ENCODE measurements at places on chromosomes 3 and 15.

GRCh38 chr3:48898383-48899234 lies at the start of gene SLC25A20:
Gene SLC25A20 (minus strand): TSS chr3:48898882. CDS start chr3:48898794, 88 bp downstream.
- DNase-seq, result peak; percentile 84

DNA sequence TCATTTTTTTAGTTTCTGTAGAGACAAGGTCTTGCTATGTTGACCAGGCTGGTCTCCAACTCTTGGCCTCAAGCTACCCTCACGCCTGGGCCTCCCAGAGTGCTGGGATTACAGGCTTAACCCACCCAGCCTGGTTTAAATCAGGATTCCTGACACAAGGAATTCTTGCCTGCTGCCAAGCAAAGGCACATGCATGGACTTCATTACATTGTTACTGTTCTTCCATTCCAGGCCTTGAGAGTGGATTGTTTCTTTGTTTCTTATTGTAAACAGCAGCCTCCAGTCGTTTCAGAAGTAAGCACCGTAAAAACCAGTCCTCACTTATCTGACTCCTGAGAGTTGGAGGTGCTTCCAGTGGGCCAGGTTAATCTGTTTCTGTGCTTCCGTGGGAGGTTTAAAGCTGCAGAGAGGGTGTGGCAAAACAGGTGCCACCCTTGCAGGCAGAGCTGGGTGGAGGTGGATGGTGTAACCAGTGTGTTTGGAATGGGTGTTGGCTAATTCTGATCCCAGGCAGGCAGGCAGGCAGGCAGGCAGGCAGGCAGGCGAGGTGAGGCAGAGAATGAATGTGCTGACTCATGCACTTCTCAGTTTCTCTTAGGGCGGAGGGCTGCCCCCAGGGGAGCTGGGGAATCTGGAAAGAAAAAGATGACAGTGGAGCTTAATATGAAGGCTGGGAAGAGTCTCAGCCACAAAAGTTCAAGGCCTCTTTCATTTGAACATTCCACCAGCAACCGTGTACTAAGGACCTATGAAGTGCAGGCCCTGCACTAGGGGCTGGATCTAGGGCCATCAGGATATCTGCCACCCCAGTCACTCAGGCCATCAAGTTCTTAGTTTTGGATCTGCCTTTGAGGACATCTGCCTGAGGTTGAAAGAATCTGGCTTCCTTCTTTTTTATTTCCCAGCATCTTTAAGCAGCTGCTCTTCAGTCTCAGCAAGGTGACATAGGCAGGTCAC lies 37.0 kb upstream of the CDCP1 start:
- no peak for DNase-seq

GRCh38 chr3:177351757-177352158 lies 154.5 kb upstream of the TBL1XR1 start:
- no peak for DNase-seq

DNA sequence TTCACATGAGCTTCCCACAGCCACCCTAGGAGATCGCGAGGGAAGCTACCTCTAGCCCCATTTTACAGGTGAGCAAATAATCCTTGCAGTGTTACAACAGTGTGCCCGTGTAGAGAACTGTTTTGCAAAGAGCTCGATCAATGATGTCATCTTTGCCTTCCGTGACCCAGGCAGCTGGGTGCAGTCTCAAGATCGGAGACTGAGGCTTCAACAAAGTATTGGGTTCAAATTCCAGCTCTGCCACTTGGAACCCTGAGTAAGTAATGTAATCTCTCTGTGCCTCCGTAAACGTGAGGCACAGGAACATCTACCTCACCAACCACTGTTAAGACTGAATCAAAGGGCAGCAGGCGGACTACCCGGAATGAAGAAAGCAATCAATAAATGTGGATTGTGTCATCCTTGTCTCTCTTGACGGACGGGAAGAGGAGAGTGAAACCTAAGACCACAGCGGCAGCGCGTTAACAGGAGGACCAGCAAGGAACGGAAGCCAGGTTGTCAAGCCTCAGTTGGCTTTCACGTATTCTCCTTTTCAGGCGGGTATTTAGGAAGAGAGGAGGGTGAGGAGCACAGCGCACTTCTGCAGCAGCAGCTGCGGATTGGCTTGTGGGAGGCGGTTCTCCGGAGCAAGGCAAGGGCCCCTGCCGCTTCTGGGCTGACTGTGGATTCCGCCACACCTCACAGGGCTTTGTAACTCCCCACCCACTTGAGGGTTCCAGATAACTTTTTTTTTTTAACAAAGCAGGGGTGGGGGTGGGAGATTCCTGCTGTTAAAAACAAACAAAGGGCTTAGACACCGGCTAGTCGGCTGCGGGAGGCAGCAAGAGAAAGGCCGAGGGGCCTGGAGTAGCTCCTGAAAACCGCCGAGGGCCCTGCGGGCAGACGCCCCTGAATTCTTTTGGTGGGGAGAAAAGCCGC lies 1.5 kb upstream of the SMAD3 start:
- DNase-seq, result no peak

DNA sequence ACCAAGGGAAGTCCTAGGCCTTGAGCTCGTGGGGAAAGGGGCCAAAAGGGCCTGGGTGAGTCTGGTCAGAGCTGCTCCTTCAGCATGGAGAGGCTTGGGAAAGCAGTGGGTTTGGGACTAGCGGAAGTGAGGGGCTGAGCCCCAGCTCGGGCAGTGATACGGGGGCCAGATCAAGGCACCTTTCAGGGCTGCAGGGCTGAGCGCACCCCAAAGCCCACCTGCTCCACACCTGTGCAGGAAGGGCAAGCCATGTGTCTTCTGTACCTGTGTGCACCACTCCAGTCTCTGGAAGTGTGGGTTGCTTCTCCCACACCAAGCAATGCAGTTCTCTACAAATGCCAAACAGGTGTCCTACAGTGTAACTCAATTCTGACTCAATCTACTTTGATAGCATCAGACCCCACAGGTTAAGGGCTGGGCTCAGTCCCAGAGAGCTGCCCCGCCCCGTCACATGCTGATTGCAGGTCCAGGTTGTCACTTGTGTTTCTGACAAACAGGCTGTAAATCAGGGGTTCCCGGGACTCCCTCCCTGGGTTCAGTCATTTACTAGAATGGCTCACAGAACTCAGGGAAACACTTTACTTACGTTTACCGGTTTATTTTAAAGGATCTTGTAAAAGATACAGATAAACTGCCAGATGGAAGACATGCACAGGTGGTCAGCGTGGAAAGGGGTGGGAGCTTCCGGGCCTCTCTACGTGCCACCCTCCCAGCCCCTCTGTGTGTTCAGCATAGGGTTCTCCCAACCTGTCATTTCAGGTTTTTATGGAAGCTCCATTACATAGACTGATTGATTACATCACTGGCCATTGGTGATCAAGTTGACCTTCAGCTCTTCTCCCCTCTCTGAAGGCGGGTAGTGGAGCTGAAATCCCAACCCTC lies 28.8 kb upstream of the KLF13 start:
- no peak for DNase-seq

DNA sequence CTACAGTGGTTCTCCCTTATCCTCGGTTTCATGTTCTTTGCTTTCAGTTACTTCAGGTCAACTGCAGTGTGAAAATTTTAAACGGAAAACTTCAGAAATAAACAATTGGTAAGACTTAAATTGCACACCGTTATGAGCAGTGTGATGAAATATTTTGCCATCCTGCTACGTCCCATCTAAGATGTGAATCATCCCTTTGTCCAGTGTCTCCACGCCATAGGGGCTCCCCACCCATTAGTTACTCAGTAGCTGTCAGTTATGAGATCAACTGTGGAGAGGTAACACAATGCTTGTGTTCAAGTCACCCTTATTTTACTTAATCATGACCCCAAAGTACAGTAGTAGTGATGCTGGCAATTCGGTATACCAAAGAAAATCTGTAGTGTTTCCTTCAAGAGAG lies 47.4 kb downstream of the TJP1 start:
- no peak for DNase-seq

DNA sequence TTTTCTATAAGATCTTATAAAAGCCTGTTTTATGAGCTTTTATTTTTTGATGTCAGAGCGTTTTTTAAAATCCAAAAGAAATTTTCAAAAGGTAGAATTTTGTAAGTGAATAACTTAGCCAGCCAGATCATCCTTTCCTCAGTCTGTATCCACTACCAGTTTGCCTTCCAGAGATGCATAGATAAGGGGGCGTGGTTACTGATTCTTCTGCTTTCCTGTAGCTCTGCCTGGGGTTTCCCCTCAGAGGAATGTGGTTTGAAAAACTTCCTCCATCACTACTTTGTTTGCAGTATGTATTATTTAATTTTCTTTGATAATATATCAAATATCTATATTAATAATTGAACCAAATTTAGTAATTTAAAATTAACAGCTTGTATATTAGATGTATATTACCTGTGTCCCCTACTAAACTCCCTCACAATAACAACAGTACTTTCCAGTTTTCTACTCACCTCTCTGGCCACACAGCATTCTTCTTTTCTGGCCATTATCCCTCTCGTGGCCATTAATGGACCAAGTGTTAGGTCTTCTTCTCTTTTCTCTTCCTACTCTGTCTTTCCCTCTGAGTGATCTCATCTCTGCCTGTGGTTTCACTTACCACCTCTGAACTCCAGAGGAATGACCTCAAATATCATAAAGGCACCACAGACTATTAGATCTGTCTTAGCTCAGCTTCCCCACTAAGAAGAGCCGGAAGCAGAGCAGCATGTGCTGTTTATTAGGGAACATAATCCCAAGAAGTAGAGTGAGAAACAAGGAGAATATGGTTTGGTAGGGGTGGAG lies 239.7 kb downstream of the UBE2E2 start:
- DNase-seq, result peak; percentile 37

GRCh38 chr3:87873136-87873535 lies 185.7 kb downstream of the CGGBP1 start:
- no peak for DNase-seq

DNA sequence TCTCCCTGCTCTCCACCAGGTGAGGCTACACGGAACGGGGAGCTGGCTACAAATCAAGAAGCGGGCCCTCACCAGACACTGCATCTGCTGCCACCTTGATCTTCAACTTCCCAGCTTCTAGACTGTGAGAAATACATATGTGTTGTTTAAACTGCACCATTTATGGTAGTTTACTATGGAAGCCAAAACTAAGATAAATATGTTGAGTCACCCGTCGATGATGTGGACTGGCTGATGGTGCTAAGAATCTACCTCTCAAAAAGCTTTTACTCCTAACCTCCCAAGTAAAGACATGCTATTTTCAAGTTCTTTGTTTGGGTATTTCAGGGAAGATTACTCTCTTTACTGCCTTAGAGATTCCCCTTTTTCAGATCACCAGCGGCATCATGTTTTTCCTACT lies 110.9 kb downstream of the VGLL3 start:
- no peak for DNase-seq

GRCh38 chr3:121883507-121883906 lies 10.7 kb upstream of the SLC15A2 start:
- no peak for DNase-seq

DNA sequence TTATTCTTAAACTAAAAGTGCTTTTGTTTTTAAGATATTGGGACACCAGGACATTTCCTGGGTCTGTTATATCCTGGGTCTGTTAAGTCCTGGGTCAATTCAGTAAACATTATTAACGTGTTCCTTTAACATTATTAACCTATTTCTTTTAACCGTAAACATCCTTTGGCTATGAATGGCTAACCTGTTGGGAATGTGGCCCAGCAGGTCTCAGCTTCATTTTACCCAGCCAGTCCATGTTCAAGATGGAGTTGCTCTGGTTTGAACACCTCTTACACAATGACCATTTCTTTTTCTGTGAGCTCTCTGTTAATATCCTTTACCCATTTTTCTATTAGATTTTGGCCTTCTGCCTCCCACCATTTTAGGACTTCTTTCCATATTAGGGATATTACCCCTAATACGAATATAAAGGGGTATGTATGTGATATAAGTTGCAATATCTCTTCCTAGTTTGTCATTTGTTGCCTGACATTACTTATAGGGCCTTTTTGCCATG lies 88.9 kb upstream of the NEDD4 start:
- no peak for DNase-seq

Data from T-helper 2 cell (primary cell).